ENCODE measurements at places on chromosomes 12 and 14.

DNA sequence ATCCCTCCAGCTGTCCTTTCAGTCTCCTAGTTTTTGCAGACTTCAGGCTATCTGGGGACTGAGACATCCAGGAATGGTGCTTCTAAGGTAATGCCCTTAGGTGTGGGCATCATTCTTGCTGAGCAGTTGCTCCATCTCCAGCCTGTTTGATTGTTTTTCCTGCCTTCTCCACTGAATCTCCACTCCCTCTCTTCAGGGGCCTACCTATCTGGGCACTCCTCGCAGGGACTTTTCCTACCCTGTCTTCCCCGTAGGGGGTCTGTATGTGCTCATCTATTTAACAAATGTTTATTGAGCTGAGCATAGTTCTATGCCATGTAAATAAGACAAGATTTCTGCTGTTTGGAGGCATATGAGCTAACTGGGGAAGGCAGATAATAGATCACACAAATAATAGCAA, 2.5 kb downstream of the FITM1 start:
- no peak for DNase-seq

GRCh38 chr12:110796952-110797351, 49.8 kb upstream of the CCDC63 start:
- no peak for DNase-seq

DNA sequence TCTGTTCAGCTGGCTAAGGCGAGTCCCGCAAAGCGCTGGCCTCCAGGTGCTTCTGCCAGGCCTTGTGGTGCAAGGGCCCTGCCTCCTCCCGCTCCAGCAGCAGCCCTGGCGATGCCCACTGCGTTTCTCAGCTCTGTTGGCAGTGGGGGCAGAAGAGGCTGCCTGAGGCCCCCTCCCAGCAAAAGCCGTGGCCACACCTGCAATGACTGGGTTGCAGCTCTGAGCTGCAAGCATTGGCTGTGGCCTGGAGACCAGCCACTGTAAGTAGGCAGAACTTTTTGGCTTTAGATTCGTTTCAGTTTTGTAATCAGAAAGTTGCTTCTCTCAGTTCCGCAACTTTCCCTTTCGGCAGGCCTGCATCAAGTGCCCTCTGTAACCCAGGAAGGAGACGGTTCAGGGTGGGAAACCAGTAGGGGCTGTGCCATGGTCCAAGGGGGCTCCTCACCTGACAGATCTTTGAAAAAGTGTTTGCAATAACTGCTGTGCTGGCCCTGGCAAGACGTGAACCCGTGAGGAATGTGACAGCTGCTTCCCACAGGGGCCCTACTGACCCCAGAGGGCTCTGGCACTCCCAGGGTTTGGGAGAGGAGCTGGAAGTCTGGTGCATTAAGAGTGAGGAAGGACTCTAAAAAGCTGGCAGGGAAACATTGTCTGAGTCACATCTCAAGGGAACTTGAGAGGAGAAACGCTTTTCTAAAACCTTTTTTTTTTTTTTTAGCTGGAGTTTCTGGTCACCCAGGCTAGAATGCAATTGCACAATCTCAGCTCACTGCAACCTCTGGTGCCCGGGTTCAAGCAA, 54.5 kb upstream of the MAX start:
- DNase-seq, result no peak

GRCh38 chr14:86334355-86334754, 804.4 kb downstream of the FLRT2 start:
- DNase-seq, result no peak

GRCh38 chr12:76446090-76446489, 97.9 kb upstream of the BBS10 start:
- DNase-seq, result no peak

All from activated gamma-delta T cell treated with Interleukin-2 at 50 U/mL for 16 hours (primary cell).